ENCODE measurements at places on chromosomes 3 and 15.

GRCh38 chr3:194713299-194714136 lies 27.8 kb downstream of the FAM43A start:
- DNase-seq, result peak; percentile 22

DNA sequence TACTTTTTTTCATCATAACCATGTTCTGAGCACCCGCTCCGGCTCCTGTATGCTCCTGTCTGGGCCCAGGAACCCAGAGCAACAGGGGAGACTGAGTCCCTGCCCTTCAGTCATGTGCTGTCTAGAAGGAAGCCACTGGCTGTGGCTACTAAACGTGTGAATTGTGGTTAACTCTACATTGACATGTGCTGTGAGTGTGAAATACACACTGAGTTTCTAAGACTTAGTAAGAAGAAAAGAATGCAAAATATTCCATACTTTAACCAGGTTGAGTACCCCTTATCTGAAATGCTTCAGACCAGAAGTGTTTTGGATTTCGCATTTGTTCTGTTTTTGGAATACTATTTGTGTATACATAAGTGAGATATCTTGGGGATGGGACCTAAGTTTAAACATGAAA lies 42.8 kb upstream of the CGNL1 start:
- no peak for DNase-seq

DNA sequence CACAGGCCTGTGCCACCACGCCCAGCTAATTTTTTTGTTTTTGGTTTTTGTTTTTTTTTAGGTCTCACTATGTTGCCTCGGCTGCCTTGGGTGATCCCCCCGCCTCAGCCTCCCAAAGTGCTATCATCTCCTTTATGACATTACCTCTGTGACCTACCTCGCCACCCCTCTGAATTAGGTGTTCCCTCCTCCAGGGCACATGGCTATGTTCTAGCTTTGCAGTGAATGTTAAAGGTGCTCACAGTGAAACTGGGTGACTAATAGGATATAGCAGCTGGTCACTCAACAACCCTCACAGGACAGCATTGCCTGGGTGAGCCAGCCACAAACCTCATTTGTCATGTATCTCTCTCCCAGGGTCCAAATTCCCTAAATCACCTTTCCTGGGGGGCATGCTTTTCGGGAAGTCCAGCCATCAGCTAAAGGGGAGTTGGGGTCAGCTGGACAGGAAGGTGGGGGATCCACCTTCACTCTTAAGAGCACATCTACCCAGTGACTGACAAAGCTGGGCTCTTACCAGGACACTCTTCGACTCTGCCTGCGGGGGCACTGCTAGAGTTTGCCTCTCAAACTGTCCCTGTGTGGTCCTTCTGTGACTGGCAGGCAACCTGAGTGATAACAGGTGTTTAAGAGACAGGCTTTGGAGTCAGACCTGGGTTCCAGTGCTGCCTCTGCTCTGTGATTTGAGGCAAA lies 1.6 kb upstream of the TTLL3 start:
- peak; percentile 55 for DNase-seq

DNA sequence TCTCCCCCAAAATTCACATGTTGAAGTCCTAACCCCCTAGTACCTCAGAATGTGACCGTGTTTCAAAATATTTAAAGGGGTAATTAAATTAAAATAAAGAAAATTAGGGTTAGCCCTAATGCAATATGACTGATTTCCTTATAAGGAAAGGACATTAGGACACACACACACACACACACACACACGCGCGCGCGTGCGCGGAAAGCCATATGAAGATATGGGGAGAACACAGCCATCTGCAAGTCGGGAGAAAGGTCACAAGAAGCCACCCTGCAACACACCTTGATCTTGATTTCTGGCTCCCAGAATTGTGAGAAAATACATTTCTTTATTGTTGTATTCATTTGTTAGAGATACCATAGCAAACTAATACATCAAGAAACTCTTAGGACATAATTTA lies 54.6 kb upstream of the STXBP5L start:
- no peak for DNase-seq

All from SJSA1 (cell line).